ENCODE measurements at places on chromosomes 11 and 22.

GRCh38 chr11:69394234-69394868 is 87.1 kb upstream of the LINC01488 start:
- no peak for DNase-seq

DNA sequence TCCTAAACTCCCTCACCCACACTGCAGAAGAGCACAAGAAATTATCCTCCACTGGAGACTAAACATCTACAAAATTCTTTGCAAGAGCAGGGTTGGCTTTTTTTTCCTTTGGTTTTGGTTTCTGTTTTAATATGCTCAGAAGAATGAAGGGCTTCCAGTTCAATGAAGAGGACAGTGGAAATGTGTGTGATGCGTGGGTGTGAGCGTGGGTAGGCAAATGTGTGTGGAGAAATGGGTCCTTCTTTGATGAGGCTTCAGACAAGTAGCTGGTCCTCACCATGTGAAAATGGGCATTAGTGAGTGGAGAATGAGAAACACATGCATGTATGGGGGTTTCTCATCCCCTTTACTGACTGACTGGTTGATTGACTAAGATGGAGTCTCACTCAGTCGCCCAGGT is 263.3 kb upstream of the SYN3 start:
- DNase-seq: no peak

DNA sequence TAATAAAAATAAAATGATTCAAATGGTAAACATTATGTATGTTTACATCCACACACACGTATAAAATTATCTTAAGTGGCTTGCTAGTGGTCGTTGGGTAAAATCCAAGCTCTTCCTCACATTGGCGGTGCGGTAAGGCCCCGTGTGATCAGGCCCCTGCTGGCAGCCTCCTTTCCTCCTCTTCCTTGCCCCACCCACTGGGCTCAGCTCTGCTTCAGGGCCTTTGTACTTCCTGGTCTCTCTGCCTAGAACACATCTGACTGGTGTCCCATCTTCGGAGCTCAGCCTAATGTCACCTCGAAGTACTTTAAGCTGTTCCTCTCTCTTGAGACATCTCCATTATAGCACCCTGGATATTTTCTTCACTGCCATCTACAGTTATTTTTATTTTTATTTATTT is 52.8 kb downstream of the OSBP2 start:
- DNase-seq: no peak

DNA sequence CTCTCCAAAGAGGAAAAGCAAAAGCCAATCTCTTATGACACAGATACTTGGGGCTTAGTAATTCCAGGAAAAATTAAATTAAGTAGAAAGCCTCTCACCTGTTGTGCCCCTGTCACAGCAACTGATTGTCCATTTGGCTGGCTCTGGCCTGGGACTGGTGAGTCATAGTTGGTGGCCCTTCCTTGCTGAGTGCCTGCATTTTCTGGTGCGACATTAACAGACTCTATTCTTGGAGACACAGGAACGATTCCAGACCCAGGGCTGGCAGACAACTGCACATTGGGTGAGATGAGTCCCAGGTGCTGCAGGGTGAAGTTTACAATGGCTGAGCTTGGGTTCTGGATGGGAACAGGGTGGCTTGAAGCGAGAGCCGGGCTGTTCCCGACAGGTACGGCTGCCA is 15.6 kb downstream of the E2F8 start:
- DNase-seq: no peak

DNA sequence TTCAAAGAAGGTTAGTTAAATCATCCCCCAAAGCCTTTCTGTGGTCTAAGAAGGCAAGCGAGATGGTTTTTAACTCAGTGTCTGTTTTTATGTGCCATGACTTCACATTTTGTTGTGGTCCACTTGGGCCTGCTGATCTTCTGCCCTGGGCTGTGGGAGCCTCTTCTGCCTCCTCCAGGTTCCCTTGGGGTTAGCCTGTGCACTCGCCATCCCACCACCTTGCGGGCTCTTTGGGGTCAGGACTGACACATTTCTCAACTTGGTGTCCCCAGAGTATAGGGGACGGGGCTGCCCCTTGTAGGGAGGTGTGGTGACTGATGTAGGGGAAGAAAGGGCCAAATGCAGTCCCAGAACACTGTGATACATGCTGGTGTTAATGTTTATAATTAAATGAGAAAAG is 207.0 kb downstream of the TBC1D22A start:
- DNase-seq: no peak

DNA sequence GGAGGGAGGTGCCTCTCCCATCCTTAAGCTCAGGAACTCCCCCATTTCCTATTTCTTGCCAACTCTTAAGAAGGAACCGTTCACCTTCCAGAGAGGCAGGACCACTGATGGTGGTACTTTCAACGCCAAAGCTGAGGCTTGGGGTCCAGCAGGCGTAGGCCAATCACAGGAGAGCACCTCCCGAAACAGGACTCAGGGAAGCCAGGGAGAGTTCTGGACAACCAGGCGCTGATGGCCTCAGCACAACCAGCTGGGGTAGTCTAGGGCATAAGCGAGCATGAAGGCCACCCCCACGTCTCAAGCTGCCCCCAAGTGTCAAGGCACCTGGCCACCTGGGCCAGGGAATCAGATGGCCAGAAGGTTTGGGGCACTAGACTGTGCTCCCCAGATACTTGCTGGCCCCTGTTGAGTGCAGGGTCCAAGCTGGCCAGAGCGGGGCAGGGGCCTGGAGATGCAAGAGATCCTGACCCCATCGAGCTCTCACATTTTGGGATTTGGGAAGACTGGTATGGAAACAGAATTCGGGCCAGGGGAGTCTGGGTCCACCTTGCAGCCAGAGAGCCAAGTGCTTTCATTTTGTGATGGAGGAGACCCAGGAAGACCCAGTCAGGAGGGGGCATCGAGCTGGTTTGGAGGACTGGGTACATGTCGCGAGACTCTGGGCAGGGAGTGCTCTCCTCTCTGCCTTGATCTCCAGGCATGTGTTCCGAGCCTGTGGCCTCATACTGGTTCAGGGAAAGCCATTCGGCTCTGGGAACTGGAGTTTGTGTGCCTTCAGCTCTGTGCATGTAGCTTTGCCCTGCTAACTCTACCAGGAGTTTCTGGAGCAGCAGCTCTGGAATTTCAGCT is 926 bp downstream of the CD6 start:
- DNase-seq: no peak

- no peak for DNase-seq
These were observed 56.3 kb upstream of the YPEL1 start for GRCh38 chr22:21791635-21792625.

GRCh38 chr22:22128440-22128839 is 116.1 kb upstream of the VPREB1 start:
- DNase-seq: no peak

GRCh38 chr11:92268546-92268945 is 43.9 kb downstream of the FAT3 start:
- no peak for DNase-seq

- peak; percentile 69 for DNase-seq
These were observed 8.5 kb upstream of the TMPRSS4 start for GRCh38 chr11:118068206-118068944.

DNA sequence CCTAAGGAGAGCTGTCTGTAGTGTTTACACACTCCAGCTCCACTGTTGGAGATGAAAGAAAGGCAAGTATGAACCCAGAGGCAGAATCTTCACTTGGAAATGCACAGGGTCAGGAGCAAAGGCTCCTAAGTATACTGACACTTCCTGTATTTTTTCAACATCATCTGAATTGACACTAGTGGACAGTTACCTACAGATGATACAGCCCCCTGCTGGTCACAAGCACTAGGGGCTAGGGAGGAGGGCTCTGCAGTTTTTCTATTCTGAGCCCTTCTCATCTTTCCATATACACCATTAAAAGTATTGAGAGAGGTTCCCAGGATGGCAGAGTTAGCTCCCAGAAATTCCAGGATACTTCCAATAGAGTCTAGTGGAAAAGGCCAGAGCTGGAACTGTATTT is 290.3 kb upstream of the API5 start:
- DNase-seq: no peak

DNA sequence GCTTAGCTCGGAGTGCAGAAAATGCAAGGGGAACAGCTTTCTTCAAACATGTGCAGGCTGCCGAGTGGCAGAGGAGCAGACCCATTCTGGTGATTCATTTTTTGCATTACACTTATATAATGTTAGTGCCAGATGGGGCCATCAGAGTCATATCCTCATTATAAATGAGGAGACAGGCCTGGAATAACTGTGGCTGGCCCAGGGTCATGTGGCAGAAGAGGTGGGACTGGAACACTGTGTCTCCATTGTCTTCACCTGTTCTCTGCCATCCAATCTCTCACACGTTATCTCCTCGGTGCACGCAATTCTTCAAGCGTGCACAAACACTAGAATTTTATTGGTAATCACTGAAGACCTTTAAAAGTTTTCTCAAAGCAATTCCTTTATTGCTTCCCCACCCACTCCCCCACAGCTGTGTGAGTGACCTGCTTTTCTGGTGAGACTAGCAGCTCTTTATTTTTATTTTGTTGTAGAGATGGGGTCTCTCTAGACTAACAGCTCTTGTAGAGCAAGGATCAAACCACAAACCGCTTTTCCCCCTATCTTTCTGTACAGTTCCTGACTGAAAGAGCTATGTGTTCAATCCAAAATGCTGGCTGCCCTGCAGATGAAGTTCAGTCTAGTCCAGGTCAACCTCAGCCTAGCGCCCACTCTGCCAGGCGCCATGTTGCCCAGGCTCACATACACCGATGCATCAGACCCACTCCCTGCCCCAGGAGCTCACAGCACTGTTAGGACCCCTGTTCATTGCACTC is 75.3 kb downstream of the ST3GAL4 start:
- no peak for DNase-seq

GRCh38 chr11:15672825-15673224 is 558.1 kb downstream of the INSC start:
- DNase-seq: peak; percentile 3

- no peak for DNase-seq
These were observed 1456.5 kb downstream of the TBC1D22A start for GRCh38 chr22:48218889-48219420.

GRCh38 chr11:4704054-4704789 is at the start of gene MMP26:
Gene MMP26 (plus strand): TSS chr11:4704784.
- no peak for DNase-seq

DNA sequence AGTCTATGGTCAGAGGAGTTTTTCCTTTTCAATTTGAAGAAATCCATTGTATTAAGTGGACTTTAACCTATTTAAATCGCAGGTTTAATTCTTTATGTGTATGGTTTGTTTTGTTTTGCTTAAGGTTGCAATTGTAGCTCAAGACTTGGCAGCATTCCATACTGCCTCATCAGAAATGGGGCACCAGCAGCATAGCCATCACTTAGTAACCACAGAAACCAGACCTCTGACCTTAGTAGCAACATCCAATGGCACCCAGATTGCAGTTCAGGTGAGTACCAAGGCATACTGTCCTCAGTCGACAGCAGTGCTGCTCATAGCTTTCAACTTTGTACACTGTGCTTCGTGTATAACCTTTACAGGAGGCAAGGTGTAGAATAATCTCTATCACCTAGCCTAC is 48.4 kb upstream of the WEE1 start:
- DNase-seq: no peak

GRCh38 chr22:36486619-36487384 is 5.4 kb upstream of the TXN2 start:
- peak; percentile 72 for DNase-seq

DNA sequence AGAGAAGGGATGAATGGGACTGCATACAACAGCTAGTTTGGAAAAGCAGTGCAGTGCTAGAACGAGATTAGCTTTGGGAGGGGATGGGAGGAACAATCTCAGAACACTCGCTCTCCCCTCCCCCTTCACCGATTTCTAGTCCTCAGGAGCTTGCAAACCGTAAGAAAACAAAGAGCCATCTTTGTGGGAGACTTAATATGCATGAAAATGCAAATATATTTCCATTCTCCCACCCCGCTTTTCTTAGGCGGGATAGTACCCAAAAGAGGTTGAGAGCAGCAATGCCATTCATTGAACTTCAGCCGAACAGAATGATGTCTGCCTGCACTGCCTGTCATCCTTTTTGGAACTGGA is 1.1 kb downstream of the SPINDOC start:
- no peak for DNase-seq

- no peak for DNase-seq
These were observed 11.3 kb upstream of the C11orf96 start for GRCh38 chr11:43930868-43931716.

- DNase-seq: no peak
These were observed 126.2 kb downstream of the ATG16L2 start for GRCh38 chr11:72940417-72940816.
